ENCODE measurements at places on chromosomes 7 and 10. TPM values are rescaled to one million over a fixed set of nuclear protein-coding genes. Genes with fewer than 3 reads are reported as not detected.

The ACBD7 gene
- 3.1 TPM for total RNA-seq

The AKR1C2 gene
- total RNA-seq: 2.5 TPM

The PTPN20 gene
- not detected for total RNA-seq

The AHR gene
- total RNA-seq: 45.6 TPM

The CD36 gene
- 0.44 TPM for total RNA-seq

GRCh38 chr7:140683657-140684056 is 10.9 kb downstream of the ADCK2 start:
- DNase-seq: no peak

DNA sequence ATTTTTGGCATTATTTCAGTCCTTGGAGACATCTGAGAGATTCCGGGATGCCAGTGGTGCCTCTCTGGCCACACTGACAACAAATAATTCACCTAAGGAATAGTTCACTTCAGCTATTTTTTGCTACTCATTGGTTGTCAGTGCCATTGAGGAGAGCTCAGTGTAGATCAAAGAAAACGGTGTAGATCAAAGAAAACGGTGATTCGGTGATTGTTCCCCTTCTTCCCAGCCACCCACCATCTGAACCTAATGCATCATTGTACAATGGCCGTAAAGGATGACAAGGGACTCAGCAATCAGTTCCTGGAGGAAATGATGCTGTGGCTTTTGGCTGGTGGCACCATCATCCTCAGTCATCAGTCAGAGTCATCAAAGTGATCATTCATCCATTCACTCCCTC is 80.6 kb downstream of the PTPRZ1 start:
- DNase-seq: no peak

- no peak for DNase-seq
Measured at GRCh38 chr10:2734603-2735002, 332.7 kb upstream of the PFKP start.

- peak; percentile 21 for DNase-seq
Measured at GRCh38 chr7:7969306-7970236, 975 bp downstream of the GLCCI1 start.

DNA sequence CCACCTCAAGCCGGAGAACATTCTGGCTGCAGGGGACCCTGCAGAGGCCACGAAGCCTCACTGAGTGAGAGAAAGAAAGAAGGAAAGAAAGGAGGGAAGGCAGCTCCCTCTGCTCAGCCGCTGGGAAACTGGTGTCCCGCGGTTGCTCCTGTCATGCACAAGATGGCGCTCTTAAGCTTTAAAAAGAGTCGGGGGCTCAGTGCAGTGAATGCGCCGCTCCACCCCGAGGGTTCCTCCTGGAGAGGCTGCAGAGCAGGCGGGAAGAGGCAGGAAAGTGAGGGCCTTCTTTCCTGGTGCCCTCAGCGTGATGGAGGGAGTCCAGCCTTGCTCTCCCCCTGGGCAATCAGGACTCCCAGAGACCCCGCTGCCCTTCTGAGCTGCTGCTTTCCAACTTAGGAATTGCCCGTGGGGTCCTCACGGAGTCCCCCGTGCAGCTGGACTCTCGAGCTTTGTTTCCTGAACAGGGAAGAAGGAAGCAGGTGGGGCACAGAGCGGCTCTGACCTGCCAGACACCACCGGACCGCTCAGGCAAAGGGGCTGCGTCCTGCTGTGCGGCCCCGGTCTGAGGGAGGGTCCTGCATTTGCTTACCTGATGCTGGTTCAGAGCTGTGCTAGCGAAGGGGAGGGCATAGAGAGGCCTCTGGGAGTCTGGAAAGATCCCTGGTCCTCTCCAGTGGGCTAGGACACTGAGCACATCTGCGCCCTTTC is 141.9 kb upstream of the MKI67 start:
- DNase-seq: peak; percentile 53

- no peak for DNase-seq
Measured at GRCh38 chr7:66095010-66095409, 19.4 kb downstream of the ASL start.

DNA sequence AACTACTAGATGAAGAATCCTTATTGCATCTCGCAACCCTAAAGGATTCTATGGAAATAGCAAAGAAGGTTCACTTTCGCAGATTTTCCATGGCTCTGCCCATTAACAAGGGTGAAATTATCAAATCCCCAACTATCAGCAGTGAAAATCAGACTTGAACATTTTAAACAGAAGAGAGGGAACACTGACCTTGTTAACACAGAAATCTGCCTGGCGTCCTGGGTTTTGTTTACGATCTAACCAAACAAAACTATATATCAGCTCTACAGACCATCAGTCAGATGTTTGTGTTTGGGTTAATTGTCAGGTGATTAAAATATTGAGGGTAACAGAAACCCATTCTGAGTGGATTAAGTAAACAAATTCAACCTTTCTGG is 1.9 kb downstream of the CTTNBP2 start:
- no peak for DNase-seq

GRCh38 chr7:156179872-156180390 is 367.7 kb upstream of the SHH start:
- DNase-seq: no peak

DNA sequence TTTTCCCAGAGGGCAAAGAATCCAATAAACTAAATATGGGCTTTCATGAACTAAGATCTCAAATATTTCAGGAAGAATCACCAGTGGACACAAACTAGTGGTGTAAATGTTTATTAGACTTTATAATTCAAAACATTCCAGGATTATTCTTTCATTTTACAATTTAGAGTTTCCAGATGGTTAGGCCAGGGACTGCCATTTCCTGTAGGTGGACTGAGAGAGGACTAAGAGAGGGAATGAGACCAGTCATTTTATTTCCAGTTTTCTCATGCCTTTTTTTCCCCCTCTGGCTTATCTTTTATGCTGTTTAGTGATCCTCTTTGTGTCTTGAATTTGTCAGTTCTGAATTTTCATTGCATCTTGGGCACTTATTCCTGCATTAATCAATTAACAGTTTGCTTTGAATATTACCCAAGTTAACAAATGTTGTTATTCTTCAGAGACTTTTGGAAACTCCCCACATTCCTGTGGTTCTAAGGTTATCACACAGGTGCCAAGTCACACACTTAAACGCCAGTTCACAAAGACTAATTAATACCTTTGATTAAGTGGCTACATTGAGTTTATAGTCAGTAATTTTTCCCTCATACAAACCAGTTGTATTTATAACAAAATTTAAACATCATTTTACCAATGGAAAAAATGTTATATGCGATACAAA is 12.3 kb downstream of the CISD1 start:
- DNase-seq: no peak

- no peak for DNase-seq
Measured at GRCh38 chr10:102501201-102502028, 1.1 kb downstream of the ACTR1A start.

GRCh38 chr7:128868624-128869137 is 6.0 kb downstream of the ATP6V1F start:
- DNase-seq: no peak

Measured in mesothelial cell of epicardium (in vitro differentiated cells).